ENCODE measurements at places on chromosomes 16 and 17. TPM values are rescaled to one million over a fixed set of nuclear protein-coding genes. Genes with fewer than 3 reads are reported as not detected.

GRCh38 chr16:48629531-48629930 is 19.6 kb upstream of the N4BP1 start:
- DNase-seq = no peak

DNA sequence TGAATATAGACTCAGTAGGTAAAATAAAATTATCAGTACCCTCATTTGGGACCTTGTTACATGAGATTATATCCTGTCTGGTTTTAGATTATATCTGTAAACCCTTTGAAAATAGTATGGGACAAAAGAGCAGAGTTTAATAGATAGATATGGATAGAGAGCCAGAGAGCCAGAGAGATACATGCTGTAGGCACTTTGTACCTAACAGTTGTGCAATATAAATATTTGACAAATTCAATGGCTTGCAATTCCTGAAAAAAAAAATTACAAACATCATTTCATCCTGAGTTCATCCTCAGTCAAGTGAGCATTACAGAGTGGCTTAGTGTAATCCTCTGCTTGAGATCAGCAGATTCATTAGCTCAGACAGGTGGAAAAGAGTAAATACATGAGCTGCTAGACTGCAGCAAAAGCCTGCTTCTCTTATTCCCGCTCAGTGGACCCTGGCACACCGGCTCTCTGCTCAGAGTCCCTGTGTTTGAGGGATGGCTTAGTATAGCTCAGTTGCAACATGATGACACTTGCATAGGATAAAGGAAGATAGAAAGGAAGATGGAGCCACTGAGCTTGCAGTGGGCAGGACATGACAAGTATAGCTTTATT is 931.6 kb upstream of the GOT2 start:
- no peak for DNase-seq

GRCh38 chr17:27327871-27328270 is 34.0 kb downstream of the WSB1 start:
- DNase-seq = no peak

DNA sequence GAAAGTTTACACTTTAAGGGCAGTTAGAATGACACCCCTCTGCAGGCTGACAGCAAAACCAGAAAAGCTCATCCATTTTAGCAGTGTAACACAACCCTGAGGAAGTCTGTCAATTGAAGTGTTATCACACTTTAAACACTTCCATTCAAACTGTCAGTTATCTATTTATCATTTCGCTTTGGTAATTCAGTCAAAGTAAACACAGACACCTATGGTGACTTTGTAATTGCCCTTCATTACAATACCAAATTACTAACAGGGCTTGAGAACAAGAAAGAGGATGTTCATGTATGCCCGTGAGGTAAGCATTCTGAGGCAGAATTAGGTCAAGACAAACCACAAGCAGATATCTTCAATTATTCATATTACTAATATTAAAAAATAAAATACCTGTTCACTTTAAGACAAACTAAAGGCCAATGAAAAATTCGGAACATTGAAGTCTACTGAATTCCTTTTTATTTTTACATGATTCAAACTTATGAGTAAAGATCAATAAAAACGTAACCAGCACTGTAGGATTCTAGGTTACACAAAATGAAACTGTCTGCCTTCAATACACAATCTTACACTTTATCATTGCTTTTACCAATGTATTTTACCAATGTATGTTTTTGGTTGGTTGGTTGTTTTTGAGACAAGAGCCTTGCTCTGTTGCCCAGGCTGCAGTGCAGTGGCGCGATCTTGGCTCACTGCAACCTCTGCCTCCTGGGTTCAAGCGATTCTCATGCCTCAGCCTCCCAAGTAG is 57.1 kb downstream of the BRIP1 start:
- DNase-seq = no peak

- no peak for DNase-seq
Observed at GRCh38 chr17:16929757-16930520, 42.0 kb downstream of the TNFRSF13B start.

DNA sequence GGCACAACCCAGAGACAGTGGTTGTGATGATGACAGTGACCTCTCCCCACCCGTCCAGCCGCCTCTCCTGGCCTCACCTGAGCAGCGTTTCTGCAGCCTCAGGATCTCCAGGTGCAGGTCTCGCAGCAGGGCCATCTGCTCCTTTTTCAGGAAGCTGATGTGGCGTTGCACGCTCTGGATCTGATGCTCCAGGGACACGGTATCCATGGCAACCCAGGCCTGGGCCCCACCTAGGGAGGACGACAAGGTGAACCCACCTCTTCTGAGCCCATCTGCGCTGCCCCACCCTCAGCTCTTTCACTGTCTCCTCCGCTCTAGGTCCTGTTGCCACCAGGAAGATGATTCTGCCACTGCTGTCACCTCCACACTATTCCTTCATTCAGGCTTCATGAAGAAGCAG is 14.5 kb downstream of the CCDC92B start:
- no peak for DNase-seq

DNA sequence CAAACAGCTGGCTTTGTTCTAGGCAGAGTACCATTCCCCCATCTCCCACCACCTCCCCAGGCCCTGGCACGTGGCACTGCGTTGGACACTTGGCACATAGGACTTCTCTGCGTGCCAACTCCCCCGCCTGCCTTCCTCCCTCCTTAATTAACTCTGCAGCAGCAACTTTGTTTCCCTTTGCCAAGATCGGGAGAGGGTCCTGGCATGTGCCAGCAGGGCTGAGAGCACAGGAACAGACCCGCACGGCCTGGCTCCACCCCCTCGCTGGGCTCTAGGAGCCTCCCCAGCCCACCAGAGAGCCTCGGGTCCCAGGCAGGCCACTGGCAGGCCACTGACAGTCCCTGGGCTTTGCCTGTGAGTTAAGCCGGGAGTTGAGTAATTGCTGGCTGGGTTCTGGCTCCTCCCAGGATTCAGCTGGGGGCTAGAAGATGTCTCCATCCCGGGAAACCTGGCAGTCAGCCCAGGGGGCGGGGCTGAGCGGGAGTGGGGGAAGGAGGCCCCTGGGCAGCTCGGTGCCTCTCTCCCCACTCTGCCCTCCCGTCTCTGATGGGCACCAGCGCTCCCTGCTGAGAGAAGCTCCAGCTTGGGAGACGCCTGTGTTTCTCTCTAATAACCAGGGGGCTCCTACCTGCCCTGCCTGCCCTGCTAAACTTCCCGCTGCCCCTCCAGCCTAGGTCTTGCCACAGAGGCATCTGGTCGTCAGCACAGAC is 224.0 kb upstream of the TNRC6C start:
- no peak for DNase-seq

- no peak for DNase-seq
Observed at GRCh38 chr17:9529033-9529700, 46.5 kb downstream of the STX8 start.

DNA sequence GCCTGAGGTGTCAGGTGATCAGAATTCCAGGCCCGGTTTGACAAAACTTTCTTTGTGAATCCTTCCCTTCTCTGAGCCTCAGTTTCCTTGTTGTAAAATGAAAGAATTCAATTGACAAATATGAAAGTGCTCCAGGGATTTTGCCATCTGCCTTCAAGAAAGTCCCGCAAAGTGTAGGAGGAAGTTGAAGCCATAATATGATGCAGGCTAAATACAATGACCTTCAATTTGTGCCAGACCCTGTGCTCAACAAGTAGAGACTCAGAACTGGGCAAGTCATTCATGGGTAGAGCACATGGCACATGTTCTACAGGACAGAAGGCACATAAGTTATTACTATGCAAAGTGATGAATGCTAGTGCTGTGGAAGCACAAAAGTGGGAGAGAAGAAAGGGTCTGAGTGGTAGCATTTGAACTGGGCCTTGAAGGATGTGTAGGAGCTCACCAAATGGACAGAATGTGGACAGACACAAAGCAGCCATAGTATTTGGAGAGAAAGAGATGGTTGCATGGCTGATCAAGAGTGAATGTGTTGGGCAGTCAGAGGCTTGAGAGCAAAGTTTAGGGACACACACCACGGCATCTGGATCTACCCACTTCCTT is 2.4 kb upstream of the SCIMP start:
- DNase-seq = no peak

DNA sequence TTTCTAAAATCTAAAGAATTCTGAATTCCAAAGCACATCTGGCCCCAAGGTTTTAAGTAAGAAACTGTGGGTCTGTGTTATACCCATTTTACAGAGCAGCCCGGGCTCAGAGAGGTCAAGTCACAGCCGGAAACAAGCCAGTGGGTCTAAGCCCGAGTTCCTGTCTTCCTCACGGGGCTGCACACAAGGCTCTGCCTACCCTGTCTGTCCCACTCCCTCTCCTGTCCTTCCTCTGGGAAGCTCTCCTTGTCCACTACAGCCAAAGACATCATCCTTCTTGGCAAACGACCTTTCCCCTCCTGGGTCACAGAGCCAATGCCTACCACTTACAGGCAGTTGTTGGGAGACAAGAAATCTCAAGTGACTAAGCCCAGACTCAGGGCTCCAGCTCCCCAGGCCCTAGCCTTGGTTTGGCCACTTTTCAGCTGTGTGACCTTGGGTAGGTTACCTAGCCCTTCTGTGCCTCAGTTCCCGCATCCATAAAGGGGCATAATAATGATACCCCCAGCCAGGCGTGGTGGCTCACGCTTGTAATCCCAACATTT is 55.6 kb upstream of the MAP3K14 start:
- DNase-seq = no peak

- no peak for DNase-seq
Observed at GRCh38 chr16:9123871-9124270, 32.4 kb downstream of the HAPSTR1 start.

GRCh38 chr16:67992661-67993206 is 6.5 kb downstream of the DPEP2 start:
- no peak for DNase-seq

The PABPN1L gene
- not detected for total RNA-seq

The PPP1R27 gene
- not detected for total RNA-seq

The MLYCD gene
- total RNA-seq = 6.1 TPM

The BCL7C gene
- 31.8 TPM for total RNA-seq

The SOST gene
- not detected for total RNA-seq

Measured in activated naive CD8-positive, alpha-beta T cell treated with anti-CD3 and anti-CD28 coated beads, Interleukin-2, amount 10 ng/mL, durations not matched to agents 7 days and 5 days (primary cell).